ENCODE measurements at places on chromosomes 2 and 18.
A peak's percentile ranks its signal among the peaks of the same experiment; 100 is the strongest.

DNA sequence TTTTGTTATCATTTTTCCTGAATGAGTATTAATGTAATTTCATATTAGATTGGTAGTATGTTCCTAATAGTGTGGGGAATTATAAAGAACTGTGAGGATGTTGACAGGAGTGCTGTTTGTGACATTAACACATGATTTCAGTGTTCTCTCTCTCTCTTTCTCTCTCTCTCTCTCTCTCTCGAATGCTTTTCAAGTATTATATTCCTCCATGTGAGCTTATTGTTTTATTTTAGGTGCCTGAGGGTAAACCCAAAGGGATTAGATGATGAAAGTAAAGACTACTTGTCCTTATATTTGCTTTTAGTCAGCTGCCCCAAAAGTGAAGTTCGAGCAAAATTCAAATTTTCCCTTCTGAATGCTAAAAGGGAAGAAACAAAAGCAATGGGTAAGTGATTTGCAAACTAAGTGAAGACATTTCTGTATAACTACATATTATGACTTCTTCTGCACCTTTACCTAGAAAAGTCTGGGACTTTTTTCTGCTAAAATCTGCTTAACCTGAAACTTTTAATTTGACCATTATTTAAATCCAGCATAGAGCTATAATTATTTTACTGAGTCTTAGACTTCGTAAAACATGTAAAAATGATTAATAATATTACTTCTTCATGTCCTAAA, 49.2 kb downstream of the SPOPL start:
- DNase-seq: no peak

GRCh38 chr18:10315522-10315921, 138.9 kb upstream of the APCDD1 start:
- no peak for DNase-seq

DNA sequence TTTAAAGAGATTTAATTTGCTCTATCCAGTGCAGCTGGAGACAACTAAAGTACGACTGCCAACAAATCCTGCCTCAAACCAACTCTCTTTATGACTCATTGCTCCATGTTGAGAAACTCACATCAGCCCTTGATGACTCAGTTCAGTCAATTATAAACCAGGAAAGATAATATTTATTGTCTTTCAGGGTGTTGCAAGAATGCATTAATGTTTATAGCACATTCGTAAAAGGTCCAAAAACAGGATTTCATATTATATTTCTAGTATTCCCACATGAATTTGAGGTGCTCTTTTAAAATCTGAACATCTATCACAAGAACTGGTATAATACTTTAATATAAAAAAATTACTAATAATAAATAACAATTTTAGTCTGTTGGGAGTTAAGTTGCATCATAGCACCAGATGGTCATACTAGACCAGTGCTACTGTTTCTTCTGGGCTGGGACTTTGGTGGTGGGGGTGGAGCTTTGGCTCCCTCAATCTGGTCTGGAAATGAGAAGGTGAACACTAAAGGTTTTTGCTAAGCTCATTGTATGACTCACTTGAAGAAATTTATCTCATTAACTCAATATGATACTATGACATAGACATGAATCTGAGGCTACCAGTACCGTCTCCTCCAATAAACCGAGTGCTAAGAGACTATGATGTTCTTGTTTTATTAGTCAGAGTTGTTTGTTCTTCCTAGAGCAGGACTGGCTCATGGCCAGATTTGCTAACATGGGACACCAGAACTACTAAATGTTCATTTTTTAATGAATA, 26.6 kb upstream of the MAP3K20 start:
- no peak for DNase-seq

DNA sequence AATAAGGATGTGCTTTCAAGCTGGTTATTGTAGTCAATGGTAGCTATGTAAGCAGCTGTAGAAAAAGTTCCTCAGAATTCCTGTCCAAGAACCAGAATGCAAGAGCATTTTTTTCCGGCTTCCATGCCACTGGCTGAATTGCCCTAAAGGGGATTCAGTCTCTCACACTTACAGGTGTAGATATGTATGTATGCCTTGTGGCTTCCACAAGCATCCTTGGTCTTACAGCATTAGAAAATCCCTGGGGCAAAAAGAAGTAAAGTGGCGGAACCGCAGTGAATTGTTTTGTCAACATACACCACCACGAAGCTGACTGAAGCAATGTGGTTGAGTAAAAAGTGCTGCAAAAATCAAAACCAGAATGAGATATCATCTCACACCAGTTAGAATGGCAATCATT, 54.6 kb downstream of the FANCL start:
- no peak for DNase-seq

- DNase-seq: no peak
These were observed 232.7 kb downstream of the METTL4 start for GRCh38 chr18:2338601-2339000.

DNA sequence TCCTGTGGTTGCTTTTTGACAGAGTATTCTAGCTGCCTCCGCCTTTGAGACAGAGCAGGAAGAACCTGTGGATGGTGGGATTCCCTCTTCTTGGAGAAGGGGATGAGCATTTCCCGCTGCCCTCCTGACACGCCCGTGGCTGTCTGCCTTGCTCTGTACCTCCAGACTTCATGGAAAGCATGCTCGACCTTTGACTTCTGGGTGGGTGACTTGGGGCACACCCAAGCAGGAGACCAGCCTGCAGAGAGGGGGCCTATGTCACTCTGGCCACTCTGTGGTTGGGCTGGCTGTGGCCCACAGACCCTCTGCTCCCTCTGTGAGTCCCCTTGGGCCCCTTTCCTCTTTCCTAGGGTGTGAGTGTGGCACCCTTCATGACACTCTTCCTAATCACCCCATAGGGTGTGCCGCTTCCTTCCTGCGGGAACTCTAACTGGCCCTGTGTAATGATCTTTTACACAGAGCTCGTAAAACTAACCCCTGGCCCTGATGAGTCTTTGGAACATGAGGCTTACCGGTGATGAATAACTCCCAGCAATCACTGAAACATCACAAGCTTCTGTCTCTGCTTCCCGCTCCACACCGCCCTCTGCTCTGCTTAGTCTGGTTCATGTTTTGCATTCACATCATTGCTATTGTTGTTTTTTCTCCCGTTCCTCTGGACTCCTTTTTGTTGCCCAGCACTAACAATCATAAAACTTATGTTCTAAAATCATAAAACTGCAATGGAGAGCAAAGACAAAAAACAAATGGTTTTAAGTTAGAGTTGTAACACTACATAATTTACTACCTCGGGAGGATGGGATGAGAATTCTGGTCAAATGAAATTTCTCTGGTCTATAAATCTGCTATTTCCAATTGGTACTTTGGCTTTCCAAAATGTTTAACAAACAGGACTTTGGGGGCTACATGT, 101.1 kb downstream of the SH3YL1 start:
- DNase-seq: no peak

GRCh38 chr2:235070063-235070706, 118.4 kb downstream of the SH3BP4 start:
- no peak for DNase-seq

- no peak for DNase-seq
These were observed 566 bp upstream of the MRPS5 start for GRCh38 chr2:95122197-95122551.

DNA sequence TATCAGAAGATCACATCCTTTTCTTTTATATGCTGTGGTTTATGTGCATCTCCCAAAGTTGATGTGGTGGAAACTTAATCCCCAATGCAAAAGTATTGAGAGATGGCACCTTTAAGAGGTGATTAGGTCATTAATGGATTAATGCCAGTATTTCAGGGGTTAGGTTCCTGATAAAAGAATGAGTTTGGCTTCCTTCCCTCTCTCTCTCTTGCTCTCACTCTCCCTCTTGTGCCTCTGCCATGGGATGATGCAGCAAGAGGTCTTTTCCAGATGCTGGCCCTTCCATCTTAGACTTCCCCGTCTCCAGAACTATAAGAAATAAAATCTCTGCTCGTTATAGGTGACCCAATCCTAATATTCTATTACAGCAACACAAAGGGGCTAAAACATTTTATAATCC, 85.0 kb downstream of the TTC27 start:
- DNase-seq: no peak

- peak; percentile 5 for DNase-seq
These were observed 688 bp downstream of the CDH20 start for GRCh38 chr18:61333746-61334490.

DNA sequence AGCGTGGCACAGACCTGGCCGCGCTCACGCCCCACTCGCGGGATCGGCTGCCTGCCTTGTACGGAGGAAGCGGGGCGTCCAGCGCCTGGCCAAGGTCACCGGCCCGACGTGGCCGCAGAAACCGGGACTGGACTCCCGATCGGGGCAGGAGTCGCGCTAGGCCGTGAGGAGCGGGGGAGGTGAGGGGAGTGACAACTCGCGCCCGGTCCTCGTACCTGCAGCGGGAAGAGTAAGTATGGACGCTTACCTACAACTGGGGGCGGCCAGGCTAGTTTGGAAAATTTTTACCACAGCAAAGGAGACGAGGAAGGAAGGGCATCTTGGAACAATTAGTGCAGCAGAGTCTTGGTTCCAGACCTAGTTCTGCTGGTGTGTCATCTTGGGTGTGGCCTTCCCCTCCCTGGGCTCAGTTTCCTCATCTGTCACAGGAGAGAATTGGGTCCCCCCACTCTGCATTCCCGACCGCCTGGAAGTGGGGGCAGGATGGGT, 693 bp downstream of the UBE2F start:
- no peak for DNase-seq

- no peak for DNase-seq
These were observed 205.6 kb downstream of the TNS1 start for GRCh38 chr2:217797165-217797564.

DNA sequence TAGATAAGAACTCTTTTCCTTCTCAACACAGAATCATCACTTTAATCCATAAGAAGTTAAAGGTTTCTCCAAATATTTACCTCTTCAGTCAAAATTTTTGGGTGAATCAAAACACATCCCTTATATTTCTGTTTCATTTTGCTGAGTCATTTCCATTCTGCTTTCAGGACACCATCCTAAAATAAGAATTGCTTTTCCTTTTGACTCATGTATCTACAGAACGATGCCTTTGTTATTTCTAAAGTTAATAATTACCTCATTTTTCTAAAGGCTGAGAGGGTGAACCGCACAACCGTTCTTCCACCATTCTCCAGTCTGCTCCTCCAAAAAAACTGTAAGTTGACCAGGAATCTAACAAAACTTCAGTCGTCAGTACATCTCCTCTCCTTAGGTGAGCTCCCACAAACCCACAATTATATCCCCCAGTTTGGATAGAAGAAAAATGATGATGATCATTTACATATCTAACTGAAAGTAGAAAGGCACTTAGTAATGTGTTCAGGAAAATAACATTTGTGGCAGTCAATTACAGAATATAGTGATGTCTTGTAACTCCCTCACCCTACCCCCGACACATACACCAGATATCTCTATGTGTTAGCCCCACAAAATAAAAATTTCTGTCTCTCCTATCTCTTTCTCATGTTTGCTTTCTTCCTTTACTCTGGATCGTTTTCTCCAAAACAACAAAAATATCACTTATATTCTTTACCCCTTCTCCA, 162.5 kb downstream of the RAD51AP2 start:
- no peak for DNase-seq

DNA sequence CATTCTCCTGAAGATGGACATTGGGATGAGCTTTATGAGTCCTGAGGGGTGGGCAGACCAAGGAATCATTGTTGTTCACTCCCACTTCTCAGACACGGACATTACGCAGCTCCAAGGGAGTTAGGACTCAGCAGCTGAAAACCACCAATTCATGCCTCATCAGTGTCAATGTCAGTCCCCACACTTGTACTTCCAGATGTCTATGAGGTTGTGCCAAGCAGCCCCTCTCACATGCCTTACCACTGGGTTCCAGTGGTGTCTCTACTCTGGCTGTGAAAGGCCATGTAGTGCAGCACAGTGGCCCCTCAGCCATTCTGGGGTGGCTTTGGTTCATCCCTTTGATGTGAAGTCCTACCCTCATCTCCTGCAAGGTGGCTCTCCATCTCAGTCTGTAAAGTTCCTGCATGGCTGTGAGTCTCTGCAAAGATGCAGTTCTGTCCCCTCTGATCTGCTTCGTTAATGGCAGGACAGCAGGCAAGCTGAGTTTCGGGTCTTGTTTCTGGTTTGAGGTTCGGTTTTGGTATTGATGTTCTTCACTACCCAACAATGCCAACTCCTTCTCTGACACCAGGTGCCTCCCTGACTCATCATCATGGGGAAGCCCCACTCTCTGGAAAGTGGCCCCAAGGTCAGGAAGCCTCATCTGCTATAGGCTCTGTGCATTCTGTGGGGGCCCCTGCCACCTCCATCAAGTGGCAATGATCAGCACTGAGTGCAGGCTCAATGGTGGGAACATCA, 14.0 kb upstream of the COL6A3 start:
- no peak for DNase-seq

- DNase-seq: no peak
These were observed 38.4 kb upstream of the SOS1 start for GRCh38 chr2:39159283-39159682.

GRCh38 chr2:108922141-108922915, 66.7 kb downstream of the EDAR start:
- no peak for DNase-seq

GRCh38 chr2:46831869-46832265, 83.7 kb downstream of the MCFD2 start:
- no peak for DNase-seq

- DNase-seq: no peak
These were observed 22.5 kb upstream of the CERS6 start for GRCh38 chr2:168433527-168433926.

DNA sequence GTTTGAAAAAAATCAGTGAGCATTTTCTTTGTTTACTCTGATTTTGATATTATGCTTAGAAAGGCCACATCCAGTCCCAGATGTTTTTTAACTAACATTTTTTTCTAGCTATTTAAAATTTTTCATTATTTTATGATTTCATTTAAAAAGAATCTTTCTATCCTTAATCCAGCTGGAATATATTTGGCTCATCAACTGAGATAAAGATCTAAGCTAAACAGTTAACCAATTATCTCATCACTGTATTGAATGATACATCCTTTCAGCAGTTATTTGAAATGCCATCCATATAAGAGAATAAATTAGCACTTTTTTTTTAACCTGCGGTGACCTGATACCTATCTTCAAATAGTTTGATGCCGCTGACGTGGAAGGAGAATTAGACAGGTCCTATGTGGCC, 245.5 kb upstream of the COPS8 start:
- no peak for DNase-seq

DNA sequence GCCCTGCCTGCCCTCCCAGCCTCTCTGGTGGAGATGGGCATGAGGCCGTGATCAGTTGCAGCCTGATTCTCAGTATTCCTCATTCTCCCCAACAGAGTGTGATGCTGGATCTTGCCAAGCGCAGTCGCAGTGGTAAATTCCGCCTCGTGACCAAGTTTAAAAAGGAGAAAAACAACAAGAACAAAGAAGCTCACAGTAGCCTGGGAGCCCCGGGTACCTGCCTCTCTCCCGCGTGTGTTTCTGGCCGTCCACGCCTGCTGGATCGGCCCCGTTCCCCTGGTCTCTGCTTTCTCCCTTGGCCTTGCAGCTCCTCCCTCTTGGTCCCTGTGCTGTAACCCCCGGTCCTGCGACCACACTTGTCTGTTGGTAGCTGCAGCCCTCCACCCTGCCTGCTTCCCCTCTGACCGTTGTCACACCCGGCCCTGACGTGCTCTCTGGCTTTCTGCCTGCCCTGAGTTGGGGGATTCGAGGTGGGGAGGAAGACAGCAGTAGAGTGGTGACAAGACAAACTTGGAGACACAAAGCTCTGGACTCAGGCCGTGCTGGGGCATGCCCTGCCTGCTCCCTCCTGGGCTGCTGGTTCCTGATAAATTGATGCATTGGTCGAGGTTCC, 99.5 kb downstream of the USP40 start:
- no peak for DNase-seq
